ENCODE measurements at places on chromosomes 3 and 15.

DNA sequence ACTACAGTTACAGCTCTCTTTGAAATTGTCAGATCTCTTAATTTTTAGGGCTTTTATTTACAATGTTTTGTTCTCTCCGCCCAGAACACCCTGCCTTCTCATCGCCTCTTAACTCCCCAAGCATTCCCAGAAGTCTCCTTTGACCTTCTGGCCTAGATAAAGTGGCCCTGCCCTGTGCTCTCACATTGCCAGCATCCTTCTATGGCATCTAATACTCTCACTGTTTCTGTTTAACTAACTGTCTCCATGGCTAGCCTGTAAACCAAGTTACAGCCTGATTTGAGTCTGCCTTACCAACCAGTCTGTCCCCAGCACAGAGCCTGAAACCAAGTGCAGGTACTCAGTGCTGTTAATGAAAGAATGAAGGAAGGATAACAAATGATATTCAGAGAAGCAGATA, 19.9 kb downstream of the COL8A1 start:
- DNase-seq = no peak

DNA sequence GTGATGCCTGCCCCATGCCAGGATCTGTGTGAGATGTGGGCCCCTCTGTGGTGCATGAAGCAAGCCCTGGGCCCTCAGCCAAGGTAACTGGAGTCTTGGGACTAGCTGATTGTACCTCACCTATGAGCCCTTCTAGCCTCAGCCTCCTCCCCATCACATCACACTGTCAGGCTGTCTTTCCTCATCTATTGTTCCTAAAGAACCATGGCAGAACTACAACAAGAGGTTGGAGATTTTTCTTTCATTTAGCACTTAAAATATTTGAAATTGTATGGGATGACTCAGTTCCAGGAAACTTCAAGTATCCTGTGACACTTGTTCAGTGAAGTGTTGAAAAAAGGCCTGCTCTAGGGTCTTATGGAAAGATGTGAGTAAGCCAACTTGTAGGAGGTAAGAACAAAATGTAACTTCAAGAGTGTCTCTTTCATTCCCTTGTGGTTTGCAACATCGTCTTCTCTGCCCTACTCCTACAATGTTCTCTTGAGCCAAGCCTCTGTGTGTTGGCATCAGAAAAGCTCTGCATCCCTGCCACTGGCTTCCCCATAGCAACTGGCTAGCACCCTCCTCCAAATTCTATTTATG, 58.7 kb upstream of the TIPARP start:
- no peak for DNase-seq

DNA sequence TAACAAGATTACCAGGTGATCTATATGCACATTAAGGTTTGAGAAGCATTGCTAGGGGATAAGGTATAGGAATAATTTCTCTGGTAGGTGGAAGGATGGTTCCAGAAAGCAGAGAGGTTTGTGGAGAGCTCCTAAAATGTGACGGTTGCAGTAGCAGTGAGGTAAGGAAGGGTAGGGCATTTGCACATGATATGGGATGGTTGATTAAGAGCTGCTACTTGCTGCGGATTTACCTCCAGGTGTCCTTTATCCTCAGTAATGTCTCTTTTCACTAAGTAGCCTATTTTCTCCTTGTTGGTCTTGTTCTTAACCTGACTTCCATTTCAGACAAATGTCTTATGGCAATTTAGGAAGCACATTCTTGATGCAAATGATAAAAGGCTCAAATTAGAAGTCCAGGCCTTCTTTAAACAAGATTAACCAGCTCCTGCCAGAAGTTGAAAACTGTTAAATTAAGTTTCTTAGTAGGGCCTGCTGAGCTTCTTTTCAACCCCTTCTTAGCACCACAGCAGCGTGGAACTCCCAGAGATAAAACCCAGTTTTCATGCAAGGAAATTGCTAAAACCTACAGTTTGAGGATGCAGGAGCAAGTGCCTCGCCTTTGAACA, 231.1 kb upstream of the GADL1 start:
- no peak for DNase-seq

- DNase-seq = no peak
Measured at GRCh38 chr3:111321786-111322185, 220.2 kb upstream of the CD96 start.

GRCh38 chr3:30518181-30518864, 88.1 kb upstream of the TGFBR2 start:
- DNase-seq = no peak

DNA sequence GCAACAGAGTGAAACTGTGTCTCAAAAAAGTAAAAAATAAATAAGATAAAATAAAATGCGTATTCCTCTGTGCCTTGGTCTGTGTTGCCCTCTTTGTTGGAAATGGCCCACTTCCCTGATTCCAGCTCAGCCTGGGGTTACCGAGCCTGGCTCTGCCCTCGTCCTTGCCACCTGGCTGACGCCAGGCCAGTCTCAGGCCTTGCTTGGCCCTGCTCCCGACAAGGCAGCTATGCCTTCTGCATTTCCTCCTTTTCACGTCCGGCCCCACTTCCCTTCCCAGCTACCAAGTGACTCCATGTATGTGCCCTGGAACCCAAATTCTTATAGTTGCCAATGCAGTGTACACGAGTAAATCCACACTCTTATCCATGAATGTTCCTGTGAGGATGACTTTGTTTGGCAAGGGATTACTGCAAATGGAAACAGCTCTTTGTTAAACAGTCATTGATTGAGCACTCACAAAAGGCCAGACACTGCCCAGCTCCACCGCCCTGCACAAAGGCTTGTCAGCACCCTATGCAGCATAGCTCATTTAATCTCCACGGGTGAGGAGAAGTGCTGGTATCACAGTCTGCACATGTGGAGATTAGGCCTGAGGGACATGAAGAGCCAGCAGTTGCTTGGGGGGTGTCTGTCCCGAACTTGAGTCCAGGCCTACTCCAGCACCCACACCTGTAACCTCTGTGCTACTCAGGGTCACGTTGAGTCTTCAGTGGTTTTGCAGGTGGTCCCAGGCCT, 25.1 kb downstream of the SPSB4 start:
- DNase-seq = no peak

- DNase-seq = no peak
Measured at GRCh38 chr3:53577506-53577905, 83.1 kb downstream of the CACNA1D start.

DNA sequence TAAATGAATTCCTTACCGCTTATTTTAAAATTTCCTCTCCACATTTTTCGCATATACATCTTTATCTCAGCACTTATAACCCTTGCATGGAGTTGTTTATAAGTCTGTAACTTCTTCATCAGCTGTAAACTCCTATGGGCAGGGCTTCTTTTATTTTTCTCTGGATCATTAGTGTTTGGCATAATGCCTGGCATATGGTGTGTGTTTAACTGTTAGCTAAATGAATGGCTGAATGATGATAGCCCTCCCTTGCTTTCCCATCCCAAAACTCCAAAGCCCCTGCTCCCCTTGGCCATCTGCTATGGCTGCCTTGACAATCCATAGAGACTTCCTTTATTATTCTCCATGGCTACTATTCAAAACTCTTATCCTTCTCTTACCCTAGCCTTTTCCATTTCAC, 48.1 kb upstream of the SEMA6D start:
- no peak for DNase-seq

- no peak for DNase-seq
Measured at GRCh38 chr3:10228248-10228950, 19.9 kb upstream of the TATDN2 start.

DNA sequence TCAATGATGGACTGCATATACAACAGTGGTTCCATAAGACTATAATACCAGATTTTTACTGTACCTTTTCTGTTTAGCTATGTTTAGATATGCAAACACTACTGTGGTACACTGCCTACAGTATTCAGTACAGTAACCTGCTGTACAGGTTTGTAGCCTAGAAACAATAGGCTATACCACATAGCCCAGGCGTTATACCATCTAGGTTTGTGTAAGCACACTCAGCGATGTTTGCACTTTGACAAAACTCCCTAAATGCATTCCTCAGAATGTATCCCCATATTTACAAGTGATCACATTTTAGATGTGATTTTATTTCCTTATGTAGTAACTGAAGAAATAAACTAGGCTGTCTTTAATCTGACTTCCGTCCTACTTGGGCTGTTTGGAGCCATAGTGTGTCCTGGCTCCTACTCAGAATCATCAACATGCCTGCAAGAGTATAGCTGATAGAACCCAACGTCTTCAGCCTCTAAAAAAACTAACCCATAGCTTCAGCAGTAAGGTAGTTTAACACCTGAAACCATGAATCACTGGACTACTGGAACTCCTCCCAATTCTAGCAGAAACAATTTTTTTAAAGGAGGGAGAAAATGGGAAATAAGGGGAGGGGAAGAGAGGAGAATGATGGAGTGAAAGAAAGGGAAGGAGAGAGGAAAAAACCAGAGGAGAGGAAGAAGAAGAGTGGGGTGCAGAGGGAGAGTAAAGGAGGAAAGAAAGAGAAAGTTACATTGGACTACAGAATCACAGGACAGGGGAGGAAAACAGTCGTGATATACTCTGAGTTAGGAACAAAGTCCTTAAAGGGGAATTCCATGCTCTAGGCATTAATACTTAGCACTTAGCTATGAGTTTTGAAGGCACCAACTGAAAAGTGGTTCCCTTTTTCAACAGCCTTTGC, 67.7 kb upstream of the PLXND1 start:
- DNase-seq = no peak
